NCI-H1436 treated with DMSO at 0.1 percent for 48 hours (cell line): ENCODE measurements at places on chromosomes 2 and 18.
A peak's percentile ranks its signal among the peaks of the same experiment; 100 is the strongest.

GRCh38 chr2:206095536-206096332 is 9.8 kb upstream of the INO80D start:
- no peak for DNase-seq

GRCh38 chr2:119446037-119446436 is 14.4 kb downstream of the TMEM37 start:
- DNase-seq, result no peak

DNA sequence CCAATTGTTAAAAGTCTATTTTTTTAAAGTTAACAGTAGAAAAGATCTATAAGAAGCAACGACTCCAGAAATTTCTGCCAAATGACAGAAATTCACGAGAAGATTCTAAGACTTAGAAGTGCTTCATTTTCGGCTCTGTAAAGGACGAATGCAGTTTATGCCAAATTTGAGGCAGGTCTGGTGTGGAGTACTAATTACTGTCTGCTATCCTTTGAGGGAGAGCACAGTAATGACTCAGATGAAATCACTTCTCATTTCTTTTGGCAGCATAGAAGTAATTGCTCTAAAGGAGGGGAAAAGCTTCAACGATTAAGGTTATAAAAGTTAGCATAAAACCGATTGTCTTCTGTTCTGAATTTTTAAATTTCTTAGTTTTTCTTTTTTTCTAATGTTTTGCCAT is 11.4 kb downstream of the G6PC2 start:
- DNase-seq, result no peak

- DNase-seq, result no peak
Observed at GRCh38 chr2:36223259-36223658, 132.3 kb upstream of the CRIM1 start.

GRCh38 chr2:64731746-64732145 is 78.0 kb upstream of the SERTAD2 start:
- no peak for DNase-seq

DNA sequence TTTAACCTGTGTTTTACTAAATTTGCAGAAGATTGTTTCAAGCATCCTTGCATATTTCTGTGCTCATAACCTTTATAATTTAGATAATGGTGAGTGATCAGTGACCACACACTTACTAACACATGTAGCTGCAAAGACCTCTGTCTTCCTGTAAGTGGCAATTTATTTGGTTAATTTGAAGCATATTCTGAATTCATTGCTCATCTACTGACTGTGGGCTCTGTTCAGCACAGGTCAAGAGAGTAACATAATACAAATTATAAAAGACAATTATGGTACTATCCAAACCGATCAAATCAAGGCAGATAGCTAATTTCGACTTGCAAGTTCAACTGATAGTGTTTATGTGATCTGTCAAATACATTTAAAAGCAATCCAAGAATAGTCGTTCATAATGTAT is 223.9 kb upstream of the FAM98A start:
- no peak for DNase-seq

DNA sequence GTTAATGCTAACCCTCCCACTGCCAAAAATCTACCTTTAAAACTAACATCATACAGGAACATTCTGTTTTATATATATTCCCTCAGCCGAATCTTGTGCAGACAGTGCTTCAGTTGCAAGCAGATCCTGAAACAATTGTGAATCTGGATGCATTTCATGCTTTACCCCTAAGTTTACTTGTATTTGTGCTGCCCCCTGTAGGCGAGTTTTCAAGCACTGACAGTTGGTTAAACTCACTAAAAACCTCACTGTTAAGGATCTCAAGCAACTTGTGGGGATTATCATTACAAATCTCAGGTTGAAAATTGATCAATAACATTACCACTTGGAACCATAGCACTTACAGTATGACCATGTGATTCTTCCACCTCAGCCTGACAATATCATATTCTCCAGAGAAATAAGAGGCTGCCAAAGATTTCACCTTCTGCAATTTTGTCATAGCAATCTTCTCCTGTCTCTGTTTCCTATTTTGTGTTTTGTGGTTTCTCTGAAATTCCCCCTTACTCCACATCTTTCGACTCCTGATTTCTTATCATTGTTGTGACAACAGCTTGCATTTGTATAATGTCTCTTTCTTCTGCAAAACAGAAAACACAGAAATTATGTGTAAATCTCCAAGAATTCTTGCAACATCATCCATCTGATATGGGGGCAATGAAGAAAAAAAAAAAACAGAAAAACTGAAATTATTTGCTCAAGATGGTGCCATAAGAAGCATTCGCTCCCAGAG is 354.6 kb upstream of the SETBP1 start:
- peak; percentile 26 for DNase-seq

DNA sequence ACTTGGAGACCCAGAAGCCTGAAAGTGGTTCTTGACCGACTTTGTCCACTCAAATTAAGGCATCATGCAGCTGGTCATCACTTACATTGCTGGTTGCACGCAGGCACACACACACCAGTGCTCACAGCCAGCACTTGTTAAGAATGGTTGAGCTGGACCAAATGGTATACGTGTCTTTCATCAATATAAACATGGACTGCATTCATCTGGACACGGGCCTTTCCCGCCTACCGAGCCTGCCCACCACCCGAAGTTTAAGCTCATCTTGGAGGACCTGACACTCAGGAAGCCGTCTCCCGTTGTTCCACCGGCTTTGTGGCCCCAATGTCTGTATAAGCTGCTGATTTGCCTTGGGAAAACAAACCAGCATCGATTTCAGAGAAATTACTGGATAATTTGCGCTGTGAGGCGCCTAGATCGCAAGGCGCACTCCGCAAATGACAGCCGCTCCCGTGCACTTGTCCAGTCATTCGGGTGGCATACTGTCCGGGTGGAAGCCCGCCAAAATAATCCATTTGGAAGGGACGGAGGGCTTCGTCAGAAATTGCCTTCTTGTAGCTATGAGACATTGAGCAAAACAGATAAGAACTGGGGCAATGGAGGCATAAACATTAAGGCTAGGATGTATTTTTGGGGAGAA is 40.1 kb upstream of the AKAIN1 start:
- DNase-seq, result no peak

DNA sequence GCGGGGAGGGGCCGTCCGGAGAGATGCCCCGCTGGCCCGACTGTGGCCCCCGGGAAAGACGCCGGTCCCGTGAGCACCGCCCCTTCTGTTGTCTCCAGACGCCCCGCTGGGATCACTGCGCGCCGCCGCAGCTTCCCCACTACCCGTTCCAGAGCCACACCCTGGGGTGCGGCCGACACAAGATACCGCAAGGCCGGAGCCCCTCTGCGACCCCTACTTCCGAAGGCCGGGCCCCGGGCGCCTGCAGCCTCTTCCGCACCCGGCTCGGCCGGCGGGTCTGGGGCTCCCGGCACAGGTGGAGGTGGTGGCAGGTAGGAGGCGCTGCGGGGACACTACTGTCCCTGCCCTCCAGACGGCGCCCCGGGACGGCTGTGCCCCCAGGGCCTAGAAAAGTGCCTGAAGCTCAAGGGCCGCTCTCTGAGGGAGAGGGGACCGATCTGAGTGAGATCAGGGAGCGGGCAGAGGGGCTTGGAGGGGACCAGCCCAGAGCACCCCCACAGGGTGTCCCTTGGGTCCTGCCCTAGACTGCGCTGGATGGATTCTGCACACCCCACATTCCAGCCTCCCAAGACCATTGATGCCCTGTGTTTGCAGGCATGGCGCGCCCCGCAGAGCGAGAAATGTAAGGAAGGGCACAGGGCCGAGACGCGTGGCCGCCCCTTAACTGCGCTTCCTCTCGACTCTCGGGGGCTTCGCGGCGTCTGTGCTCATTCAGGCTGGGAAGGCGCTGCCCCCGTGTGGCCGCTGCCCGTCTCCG is 80.0 kb downstream of the GFPT1 start:
- DNase-seq, result no peak

GRCh38 chr18:3234457-3234856 is 13.1 kb upstream of the MYL12A start:
- no peak for DNase-seq

- no peak for DNase-seq
Observed at GRCh38 chr2:186980787-186981550, 132.0 kb upstream of the ZSWIM2 start.

DNA sequence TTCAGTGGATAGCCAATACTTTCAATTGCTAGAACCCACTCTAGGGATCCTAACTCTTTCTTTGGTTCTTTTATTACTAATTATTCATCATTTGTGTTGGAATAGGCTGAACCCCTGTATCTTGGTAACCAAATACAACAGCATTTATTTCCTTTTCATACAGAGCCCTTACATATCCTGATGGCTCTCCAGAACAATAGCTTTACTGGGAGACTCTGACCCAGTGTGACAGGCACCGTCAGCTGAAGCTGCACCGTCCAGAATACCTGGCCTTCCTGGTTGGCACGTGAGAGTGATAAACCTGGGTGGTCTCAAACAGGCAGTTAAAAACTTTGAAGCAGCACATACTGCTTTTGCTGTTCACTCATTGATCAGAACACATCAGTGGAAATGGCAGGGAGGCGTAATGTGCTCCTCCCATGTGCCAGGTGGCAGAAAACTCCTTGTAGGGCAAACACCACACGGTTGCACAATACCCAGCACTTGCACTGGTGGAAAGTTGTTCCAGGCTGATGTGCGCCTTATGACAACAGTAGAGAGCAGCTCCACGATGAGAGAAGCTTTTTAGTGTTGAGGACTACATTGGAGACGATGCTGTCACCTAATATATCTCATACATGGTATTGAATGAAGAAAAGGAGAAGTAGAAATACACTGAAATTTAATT is 456.2 kb downstream of the PARD3B start:
- DNase-seq, result no peak

GRCh38 chr18:72100465-72101004 is 443.6 kb downstream of the CBLN2 start:
- no peak for DNase-seq

- no peak for DNase-seq
Observed at GRCh38 chr18:59352250-59352855, 6.7 kb downstream of the LMAN1 start.

DNA sequence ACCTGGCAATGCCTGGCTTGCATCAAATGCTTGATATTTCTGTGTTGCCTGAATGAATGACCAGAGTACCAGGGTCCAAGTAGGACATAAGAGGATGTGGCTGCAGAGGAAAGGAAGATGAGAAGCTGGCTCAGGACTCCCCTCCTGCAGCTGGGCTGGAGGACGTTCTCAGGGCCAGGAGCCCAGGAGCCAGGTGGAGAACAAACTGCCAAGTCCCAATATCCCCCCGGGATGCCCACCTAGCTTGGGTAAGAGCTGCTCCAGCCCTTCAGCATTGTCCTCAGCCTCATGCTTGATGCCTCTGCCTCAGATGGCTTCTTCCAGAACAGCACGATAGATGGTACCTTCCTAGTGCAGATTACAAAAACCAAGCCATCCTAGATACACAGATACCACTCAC is 8.6 kb upstream of the ATP6V1B1 start:
- no peak for DNase-seq

DNA sequence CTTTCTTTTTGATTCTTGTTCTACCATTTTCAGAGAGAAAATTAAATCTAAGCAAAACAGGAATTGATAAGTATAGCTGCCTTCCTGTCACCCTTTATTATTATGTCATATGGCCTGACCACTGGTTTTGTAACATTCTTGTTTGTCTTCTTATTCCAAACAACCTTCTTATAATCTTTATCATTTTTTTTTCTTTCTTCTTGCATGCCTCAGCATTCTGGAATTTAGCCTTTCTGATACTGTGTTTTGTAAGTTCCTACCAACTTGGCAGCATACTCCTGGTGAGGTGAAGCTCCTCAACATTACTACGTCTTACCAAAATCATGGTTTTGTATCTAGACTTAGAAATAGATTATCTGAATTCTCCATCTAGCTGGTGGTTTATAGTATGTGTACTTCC is 199.2 kb downstream of the CAMKMT start:
- no peak for DNase-seq

GRCh38 chr18:56327191-56327885 is 311.1 kb downstream of the TXNL1 start:
- no peak for DNase-seq

DNA sequence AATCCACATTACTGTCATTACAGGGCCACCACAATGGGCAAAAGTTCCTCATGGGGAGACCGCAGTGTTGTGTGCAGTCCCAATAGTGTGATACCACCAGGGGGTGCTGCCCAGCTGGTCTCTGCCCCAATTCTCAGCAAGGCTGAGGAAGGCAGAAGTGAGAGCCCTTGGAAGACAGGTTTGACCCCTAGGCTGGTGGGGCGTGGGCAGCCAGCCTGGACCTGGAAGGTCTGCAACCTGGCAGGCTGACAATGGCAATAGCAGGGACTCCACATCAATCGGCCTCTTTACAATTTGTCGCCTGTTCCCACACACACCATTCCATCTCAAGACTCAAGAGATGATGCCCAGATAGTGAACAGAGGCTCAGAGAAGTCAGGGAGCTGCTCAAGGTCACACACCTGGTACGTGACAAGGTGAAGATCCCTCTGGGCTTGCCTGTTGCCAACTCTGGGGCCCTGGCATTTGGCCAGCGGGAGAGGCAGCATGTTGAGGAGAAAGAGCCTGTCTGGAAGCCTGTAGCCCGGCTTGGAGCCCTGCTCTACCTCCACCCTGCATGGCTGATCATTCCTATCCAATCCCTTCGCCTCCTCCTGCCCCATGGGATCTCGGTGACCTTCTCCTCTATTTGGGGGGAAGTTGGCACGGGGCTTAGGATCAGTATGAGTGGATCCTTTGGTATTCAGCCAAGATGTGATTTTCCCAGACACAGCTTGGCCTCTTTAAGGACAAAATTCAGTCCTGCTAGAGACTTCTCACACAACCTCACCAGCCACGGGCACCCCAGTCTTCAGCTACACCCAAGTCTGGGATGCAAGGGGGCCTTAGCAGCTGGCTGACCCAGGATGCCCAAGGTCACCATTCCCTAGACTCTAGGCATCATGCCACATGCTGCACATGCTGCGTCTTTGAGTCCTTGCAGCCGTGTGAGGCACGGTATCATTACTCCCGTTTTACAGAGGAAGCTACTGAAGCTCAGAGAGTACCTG is 2.9 kb upstream of the ATOH8 start:
- no peak for DNase-seq

DNA sequence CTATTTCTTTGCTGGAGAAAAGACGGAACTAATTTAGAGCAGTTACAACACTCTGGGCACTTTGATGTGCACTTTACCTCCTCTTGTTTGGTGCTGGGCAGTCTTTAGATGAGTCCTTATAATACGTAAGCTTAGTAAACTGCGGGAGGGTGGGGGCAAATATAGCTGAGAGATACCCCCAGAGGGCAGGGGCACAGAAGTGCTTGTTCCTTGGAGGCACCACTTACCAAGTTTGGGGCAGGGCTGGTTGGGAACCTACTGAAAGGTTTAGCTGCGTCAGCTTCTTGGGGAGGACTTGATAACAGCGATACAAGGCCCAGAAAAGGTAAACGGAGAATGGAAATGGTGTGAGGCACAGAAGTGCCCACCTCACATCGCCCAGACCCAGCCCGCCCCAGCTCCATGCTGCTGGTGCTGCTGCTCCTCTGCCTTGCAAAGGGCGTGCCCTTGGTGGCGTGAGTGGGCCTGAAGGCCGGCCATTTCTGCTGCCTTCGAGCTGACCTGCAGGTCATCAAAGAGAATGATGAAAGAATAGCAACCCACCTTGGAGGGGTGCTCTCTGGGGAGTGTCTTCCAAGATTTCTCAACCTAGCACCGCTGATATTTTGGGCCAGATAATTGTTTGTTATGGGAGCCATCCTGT is 128.2 kb upstream of the EML6 start:
- no peak for DNase-seq
